T-helper 17 cell (primary cell): ENCODE measurements at places on chromosomes 4 and X.

DNA sequence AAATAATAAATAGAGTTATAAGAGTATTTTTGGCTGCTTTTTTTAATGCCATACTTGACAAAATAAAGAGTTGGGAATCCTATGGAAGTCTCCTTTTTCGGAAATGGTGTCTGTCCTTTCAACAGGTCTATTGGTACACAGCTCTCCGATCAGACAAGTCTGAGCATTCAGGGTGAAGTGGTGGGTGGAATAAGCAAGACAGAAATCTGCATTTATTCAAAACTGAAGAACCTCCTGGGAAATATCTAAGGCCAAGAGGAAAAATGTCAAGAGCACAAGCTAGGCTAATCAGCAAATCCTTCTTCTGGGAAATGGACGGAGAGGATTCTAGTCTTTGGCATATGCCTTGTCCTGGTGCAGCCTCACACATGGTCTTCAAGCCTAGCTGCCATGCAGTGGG lies 309.0 kb downstream of the CENPC start:
- H3K27ac ChIP-seq: no peak overlapping the region
- H3K36me3 ChIP-seq: no peaks in the 10 kb centered on the region
- no peak overlapping the region for H3K4me3 ChIP-seq
- no peaks in the 10 kb centered on the region for H3K27me3 ChIP-seq
- H3K4me1 ChIP-seq: no peaks in the 10 kb centered on the region

DNA sequence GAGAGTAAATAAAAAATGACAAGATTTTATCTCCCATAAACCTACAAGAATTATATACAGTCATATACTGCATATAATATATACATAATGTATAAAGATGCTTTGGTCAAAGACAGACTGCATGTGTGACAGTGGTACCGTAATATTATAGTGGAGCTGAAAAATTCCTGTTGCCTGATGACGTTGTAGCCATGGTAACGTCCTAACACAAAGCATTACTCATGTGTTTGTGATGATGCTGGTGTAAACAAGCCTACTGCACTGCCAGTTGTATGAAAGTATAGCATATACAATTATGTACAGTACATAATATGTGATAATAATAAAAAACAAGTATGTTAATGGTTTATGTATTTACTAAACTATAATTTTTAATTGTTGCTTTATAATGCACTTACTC lies 245.2 kb upstream of the CENPE start:
- no peak for DNase-seq
- H3K4me1 ChIP-seq: no peaks in the 10 kb centered on the region
- no peak overlapping the region for H3K4me3 ChIP-seq
- no peak overlapping the region for H3K27ac ChIP-seq

GRCh38 chrX:117538178-117539089 lies 578.2 kb downstream of the KLHL13 start:
- no peaks in the 10 kb centered on the region for H3K36me3 ChIP-seq
- no peak for DNase-seq
- no peak overlapping the region for H3K4me3 ChIP-seq
- no peaks in the 10 kb centered on the region for H3K27me3 ChIP-seq

GRCh38 chrX:153582896-153583295 lies 16.0 kb downstream of the CCNQ start:
- H3K4me3 ChIP-seq: peak overlapping the region; percentile 47
- H3K27ac ChIP-seq: peak overlapping the region; percentile 72
- no peaks in the 10 kb centered on the region for H3K27me3 ChIP-seq
- DNase-seq: peak; percentile 44

GRCh38 chr4:48909697-48910096 lies 3.1 kb upstream of the OCIAD2 start:
- peaks cover 8% of the 10 kb centered on the region for H3K36me3 ChIP-seq
- H3K27ac ChIP-seq: no peak overlapping the region
- no peaks in the 10 kb centered on the region for H3K27me3 ChIP-seq

DNA sequence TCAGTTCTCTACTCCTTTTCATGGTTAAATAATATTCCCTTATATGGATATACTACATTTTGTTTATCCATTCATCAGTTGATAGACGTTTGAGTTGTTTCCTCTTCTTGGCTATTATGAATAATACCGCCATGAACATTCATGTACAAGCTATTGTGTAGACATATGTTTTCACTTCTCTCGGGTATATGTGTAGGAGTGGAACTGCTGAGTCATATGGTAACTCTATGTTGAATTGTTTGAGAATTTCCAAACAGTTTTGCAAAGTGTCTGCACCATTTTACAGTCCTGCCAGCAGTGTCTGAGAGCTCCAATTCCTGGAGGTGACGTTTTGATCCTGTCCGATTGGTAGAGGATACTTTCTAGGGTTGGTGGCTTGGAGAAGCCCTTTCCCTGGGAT lies 23.6 kb downstream of the PLAC1 start:
- no peak overlapping the region for H3K4me3 ChIP-seq
- no peaks in the 10 kb centered on the region for H3K36me3 ChIP-seq
- H3K27ac ChIP-seq: no peak overlapping the region
- peaks cover 11% of the 10 kb centered on the region for H3K27me3 ChIP-seq
- no peak for DNase-seq
- no peaks in the 10 kb centered on the region for H3K4me1 ChIP-seq

DNA sequence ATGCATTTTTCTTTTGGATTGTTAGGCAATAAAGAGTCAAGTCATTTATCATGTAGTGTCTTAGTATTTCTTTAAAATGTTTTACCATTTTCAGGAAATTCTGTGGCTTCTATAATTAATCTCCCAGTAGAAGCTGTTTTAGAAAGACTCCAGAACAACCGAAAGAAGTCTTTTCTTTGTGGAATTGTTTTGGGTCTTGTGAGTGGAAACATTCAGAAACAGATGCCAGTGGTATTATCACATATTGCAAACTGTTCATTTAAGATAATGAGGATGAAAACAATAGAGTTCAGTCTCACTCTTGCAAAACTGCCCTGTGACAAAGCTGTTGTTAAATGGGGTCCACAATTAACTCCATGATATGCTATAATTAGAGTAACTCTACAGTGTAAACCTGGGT lies 211.2 kb upstream of the KIT start:
- H3K27me3 ChIP-seq: peaks cover 21% of the 10 kb centered on the region
- no peak overlapping the region for H3K4me3 ChIP-seq
- H3K36me3 ChIP-seq: no peaks in the 10 kb centered on the region
- H3K27ac ChIP-seq: no peak overlapping the region

- no peaks in the 10 kb centered on the region for H3K27me3 ChIP-seq
- no peak overlapping the region for H3K27ac ChIP-seq
- H3K4me1 ChIP-seq: no peaks in the 10 kb centered on the region
- DNase-seq: no peak
Observed at GRCh38 chr4:144574000-144574399, 72.0 kb upstream of the HHIP start.

GRCh38 chrX:104189837-104190236 lies 23.6 kb downstream of the FAM199X start:
- no peaks in the 10 kb centered on the region for H3K4me1 ChIP-seq
- no peak overlapping the region for H3K27ac ChIP-seq
- no peaks in the 10 kb centered on the region for H3K27me3 ChIP-seq
- no peak overlapping the region for H3K4me3 ChIP-seq
- H3K36me3 ChIP-seq: no peaks in the 10 kb centered on the region
- no peak for DNase-seq

DNA sequence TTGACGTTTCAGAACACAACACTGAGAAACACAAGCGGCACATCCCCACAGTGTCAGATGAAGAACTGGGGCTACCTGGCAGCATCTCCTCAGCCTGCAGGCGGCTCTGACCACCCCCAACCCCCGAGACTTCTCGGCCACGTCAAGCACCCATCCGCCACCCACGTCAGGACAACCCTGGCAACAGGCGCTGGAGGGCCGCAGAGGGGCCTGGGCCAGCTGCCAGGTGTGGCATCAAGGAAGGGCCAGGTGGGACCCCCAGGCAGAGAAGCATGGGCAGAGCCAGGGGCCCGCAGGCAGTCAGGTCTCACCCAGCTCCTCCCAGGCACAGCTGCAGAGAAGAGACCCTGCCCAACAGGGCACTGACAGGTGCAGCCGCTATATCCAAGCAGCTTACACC lies 22.3 kb downstream of the GAK start:
- DNase-seq: no peak
- no peak overlapping the region for H3K4me3 ChIP-seq
- peaks cover 10% of the 10 kb centered on the region for H3K4me1 ChIP-seq
- no peaks in the 10 kb centered on the region for H3K36me3 ChIP-seq
- H3K27ac ChIP-seq: no peak overlapping the region

- H3K27ac ChIP-seq: no peak overlapping the region
- H3K4me3 ChIP-seq: no peak overlapping the region
- H3K4me1 ChIP-seq: no peaks in the 10 kb centered on the region
- H3K27me3 ChIP-seq: no peaks in the 10 kb centered on the region
- no peak for DNase-seq
Observed at GRCh38 chr4:84362896-84363655, 136.0 kb downstream of the NKX6-1 start.

- DNase-seq: no peak
- peaks cover 14% of the 10 kb centered on the region for H3K27me3 ChIP-seq
- H3K27ac ChIP-seq: no peak overlapping the region
- no peaks in the 10 kb centered on the region for H3K36me3 ChIP-seq
Observed at GRCh38 chr4:87679449-87680169, 29.5 kb downstream of the DMP1 start.

- H3K27ac ChIP-seq: no peak overlapping the region
- no peaks in the 10 kb centered on the region for H3K36me3 ChIP-seq
- H3K27me3 ChIP-seq: no peaks in the 10 kb centered on the region
- no peaks in the 10 kb centered on the region for H3K4me1 ChIP-seq
- DNase-seq: no peak
- no peak overlapping the region for H3K4me3 ChIP-seq
Observed at GRCh38 chr4:13907255-13907751, 279.8 kb upstream of the BOD1L1 start.

- no peak for DNase-seq
- peaks cover 2% of the 10 kb centered on the region for H3K36me3 ChIP-seq
- H3K4me1 ChIP-seq: peaks cover 18% of the 10 kb centered on the region
- H3K27ac ChIP-seq: no peak overlapping the region
Observed at GRCh38 chr4:89837385-89837992, 528 bp upstream of the SNCA start.

DNA sequence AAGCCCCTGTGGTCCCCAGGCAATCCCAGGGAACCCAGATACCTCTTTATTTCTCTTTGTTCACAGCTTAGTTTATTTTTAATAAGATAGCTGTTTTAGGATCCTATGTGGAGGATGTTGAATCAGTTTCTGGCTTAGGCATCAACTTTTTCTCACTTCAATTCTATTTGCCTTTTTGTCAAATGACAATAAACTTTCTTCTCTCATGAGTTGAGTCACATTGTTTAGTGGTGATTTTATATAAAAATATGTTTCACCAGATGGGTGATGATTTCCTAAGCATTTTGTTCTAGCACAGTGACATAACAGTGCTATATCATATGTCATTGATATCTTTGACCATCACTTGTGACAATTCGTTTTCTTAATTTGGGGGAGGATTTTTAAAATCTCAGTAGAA lies 198.1 kb upstream of the PUDP start:
- H3K4me1 ChIP-seq: no peaks in the 10 kb centered on the region
- no peaks in the 10 kb centered on the region for H3K27me3 ChIP-seq
- no peak overlapping the region for H3K4me3 ChIP-seq
- DNase-seq: no peak

DNA sequence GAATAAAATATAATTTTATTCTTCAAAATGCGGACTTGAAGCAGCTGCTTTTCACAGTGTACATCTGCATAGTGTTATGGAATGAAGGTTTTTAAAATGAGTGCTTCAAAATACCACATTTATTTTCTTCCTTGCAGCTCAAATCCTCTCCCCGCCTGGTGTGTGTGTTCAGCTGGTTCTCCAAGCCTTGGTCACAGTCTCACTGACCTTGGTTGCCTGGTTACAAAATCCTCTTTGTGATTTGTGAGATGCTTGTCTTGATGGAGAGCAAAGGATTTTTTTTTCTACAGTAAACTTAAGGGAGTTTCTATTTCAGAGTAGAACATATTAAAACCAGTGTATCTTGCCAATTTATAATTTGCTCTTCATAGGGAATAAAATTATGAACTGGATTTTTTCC lies 139.2 kb downstream of the PCDH18 start:
- H3K27me3 ChIP-seq: no peaks in the 10 kb centered on the region
- H3K4me3 ChIP-seq: no peak overlapping the region
- H3K27ac ChIP-seq: no peak overlapping the region

GRCh38 chr4:52664479-52664878 lies 5.4 kb upstream of the USP46 start:
- no peak for DNase-seq
- no peak overlapping the region for H3K4me3 ChIP-seq
- H3K36me3 ChIP-seq: no peaks in the 10 kb centered on the region

- H3K36me3 ChIP-seq: no peaks in the 10 kb centered on the region
- no peak overlapping the region for H3K27ac ChIP-seq
- H3K27me3 ChIP-seq: no peaks in the 10 kb centered on the region
- DNase-seq: no peak
- no peaks in the 10 kb centered on the region for H3K4me1 ChIP-seq
Observed at GRCh38 chrX:8455557-8455956, 9.1 kb upstream of the VCX3B start.

GRCh38 chrX:41441934-41442823 lies 5.0 kb upstream of the NYX start:
- no peaks in the 10 kb centered on the region for H3K27me3 ChIP-seq
- no peaks in the 10 kb centered on the region for H3K36me3 ChIP-seq
- H3K4me3 ChIP-seq: peak overlapping the region; percentile 77
- peak overlapping the region; percentile 60 for H3K27ac ChIP-seq
- peak; percentile 88 for DNase-seq

DNA sequence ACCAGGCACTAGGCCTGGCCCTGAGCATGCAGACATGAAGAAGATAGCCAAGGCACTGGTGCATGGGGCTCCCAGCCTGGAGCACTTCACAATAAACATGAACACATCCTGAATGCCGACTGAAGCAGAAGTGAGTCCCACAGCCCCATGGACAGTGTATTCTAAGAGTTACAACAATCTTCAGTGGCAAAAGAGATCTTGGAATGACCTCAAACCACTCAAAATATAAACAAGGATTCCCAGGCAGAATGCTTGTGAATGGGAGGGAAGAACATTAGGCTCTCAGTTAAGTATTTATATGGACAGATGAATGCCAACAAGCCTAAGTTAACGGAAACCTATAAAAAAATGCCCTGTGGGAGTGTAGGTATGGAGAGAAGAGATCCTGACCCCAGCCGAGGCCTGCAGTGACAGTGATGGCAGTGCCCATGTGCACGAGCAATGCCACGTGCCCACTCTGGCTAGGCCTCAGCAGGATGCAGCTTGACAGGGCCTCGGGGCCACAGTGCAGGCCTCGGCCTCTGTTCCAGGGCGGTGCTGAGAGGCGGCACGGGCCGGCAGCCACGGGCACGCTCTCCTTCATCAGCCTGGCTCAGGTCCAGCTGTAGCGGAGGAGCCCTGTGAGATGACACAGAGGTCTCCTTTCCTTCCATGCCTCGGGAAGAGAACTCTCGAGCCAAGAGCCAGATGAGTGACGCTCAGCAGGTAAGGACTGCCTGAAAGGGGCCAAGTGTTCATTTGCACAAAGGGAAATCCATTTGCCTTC lies 49.2 kb downstream of the IRF2 start:
- H3K27me3 ChIP-seq: no peaks in the 10 kb centered on the region
- no peak overlapping the region for H3K27ac ChIP-seq
- no peak for DNase-seq
- peaks cover 10% of the 10 kb centered on the region for H3K36me3 ChIP-seq
- H3K4me1 ChIP-seq: peaks cover 55% of the 10 kb centered on the region
